Effector memory CD8-positive, alpha-beta T cell (primary cell): ENCODE measurements at places on chromosomes 6 and 20.

GRCh38 chr6:128932061-128932460, 49.1 kb downstream of the LAMA2 start:
- no peak for DNase-seq

- no peak for DNase-seq
Observed at GRCh38 chr6:151445482-151445881, 6.4 kb downstream of the RMND1 start.

DNA sequence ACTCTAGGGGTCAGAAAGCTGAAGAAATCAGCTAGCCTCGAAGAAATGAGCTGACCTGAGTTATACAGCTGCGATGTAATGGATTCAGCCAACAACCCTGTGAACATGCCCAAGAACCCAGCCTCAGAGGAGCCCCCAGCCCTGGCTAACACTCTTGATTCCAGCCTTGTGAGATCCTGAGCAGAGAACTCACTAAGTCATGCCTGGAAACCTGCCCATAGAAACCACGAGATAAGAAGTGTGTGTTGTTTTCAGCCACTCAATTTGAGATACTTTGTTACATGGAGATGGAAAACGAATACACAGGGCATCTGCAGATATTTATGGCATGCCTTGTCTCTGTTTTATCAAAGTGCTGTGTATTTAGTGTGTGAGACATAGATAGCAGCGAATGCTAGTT, 265.2 kb downstream of the QKI start:
- DNase-seq: no peak

GRCh38 chr20:45419188-45420091, 3.5 kb downstream of the PIGT start:
- no peak for DNase-seq

DNA sequence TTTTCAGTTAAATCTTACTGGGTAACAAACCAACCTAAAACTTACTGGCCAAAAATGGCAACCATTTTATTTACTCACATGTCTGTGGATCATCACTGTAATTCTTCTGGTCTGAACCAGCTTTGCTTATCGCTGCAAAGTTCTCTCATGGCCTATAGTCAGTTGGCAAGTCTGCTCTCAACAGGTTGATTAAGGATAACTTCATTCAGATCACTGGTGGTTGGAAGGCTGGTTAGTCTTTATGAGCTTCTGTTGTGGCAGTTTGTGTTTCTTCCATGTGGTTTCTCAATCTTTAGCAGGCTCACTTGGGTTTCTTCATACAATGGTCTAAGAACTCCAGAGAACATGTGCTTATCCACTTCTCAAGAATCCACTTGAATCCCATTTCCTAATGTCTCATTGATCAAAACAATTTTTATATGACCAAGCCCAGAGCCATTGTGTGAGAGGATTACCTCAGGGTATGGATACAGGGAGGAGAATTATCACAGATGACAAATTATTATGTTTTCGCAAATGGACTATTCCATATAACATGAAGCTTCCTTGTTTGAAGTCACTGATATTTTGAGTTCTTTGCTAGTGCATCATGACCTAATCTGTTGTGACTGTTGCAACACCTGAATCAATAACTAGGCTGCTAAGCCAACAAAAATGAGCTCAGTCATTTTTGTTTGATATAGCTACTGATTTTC, 155.4 kb upstream of the BMP2 start:
- no peak for DNase-seq
